ENCODE measurements at places on chromosomes 6 and 20. TPM values are rescaled to one million over a fixed set of nuclear protein-coding genes. Genes with fewer than 3 reads are reported as not detected.

THEMIS gene
- not detected for total RNA-seq

SPATS1 gene
- total RNA-seq = not detected

NFYA gene
- 15.6 TPM for total RNA-seq

TMEM244 gene
- total RNA-seq = not detected

STX11 gene
- 2.3 TPM for total RNA-seq

AVP gene
- not detected for total RNA-seq

TMEM200A gene
- total RNA-seq = 0.08 TPM

MACROD2 gene
- total RNA-seq = 0.90 TPM

ZNF165 gene
- 0.93 TPM for total RNA-seq

MATN4 gene
- total RNA-seq = not detected

SLC17A3 gene
- total RNA-seq = 1.00 TPM

HLA-DQA1 gene
- not detected for total RNA-seq

HCK gene
- total RNA-seq = 0.03 TPM

OPRL1 gene
- total RNA-seq = 0.48 TPM

BPIFB4 gene
- total RNA-seq = not detected

TCF21 gene
- total RNA-seq = 0.02 TPM

SCGN gene
- 0.23 TPM for total RNA-seq

IL17A gene
- total RNA-seq = not detected

EYA4 gene
- total RNA-seq = 13.7 TPM

CCR6 gene
- not detected for total RNA-seq

ME1 gene
- 44.9 TPM for total RNA-seq

PRSS16 gene
- 2.5 TPM for total RNA-seq

CALHM6 gene
- total RNA-seq = 0.45 TPM

KIF13A gene
- total RNA-seq = 20.8 TPM

UNC5CL gene
- total RNA-seq = 0.33 TPM

TAF4 gene
- total RNA-seq = 20.2 TPM

TPMT gene
- total RNA-seq = 5.9 TPM
